ENCODE measurements at places on chromosomes 7 and 10.
A peak's percentile ranks its signal among the peaks of the same experiment; 100 is the strongest.

- no peak for DNase-seq
Measured at GRCh38 chr7:67817481-67817880, 820.8 kb downstream of the TYW1 start.

GRCh38 chr7:137579913-137580640 is 236.5 kb upstream of the PTN start:
- peak; percentile 52 for DNase-seq

GRCh38 chr7:158613481-158613880 is 25.9 kb upstream of the PTPRN2 start:
- DNase-seq = no peak

GRCh38 chr10:96675846-96676245 is 44.5 kb downstream of the PIK3AP1 start:
- no peak for DNase-seq

- no peak for DNase-seq
Measured at GRCh38 chr7:151735851-151736402, 141.0 kb downstream of the PRKAG2 start.
